NCI-H446 (cell line): ENCODE measurements at places on chromosomes 11 and 22.

DNA sequence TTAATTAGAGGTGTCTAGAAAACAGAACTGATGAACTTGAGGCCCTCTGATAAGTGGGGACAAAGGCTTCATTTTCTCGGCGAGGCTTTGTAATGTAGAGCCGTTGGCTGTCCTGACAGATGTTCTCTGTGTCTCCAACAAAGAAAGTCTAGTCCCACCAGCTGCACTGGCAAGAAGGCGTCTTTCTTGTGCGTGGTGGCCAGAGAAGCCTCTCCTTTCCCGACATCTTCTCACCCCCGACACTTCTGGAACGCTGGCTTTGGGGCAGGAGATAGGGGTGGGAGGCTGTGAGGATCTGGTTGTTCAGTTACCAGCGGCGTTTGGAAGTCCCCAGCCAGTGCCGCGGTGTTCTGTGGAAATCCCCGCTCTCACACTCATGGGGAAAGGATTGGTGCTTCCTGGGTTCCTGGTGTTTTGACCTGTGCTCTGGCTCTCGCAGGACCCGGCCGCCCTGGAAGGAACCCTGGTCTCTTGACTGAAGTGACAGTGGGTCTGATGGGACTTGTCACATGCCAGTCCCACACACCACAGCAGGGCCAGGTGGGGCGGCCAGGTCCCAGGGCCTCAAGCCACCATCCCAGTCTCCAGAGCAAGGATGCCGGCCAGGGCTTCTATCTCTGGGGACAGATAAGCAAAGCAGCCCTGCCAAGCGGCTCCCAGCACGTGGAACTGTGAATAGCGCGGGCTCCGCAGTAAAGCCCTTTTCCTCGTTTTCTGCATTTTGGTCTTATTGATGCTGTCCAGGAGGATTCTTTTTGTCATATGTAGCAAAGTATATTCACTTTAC lies 23.2 kb downstream of the FADS2 start:
- no peak for DNase-seq

DNA sequence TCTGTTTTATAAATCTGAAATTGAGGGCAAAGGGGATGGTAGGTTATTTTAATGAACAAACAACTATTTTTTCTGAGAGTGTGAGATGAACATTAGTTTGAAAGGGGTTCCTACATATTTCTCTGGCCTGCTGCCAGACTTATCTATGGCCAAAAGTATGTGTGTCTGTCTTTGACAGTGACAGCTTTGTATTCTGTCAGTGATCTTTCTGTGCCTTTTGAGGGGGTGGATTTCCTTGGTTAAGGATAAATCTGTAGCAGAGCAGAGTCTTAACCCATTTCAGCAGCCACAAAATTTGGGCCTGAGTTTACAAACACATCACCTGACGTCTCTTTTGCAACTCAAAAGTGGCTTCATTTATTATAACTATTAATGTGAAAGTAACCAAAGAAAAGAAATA lies 30.9 kb downstream of the ZFTA start:
- no peak for DNase-seq

- peak; percentile 4 for DNase-seq
These were observed 1.1 kb downstream of the MTMR2 start for GRCh38 chr11:95922536-95923438.

DNA sequence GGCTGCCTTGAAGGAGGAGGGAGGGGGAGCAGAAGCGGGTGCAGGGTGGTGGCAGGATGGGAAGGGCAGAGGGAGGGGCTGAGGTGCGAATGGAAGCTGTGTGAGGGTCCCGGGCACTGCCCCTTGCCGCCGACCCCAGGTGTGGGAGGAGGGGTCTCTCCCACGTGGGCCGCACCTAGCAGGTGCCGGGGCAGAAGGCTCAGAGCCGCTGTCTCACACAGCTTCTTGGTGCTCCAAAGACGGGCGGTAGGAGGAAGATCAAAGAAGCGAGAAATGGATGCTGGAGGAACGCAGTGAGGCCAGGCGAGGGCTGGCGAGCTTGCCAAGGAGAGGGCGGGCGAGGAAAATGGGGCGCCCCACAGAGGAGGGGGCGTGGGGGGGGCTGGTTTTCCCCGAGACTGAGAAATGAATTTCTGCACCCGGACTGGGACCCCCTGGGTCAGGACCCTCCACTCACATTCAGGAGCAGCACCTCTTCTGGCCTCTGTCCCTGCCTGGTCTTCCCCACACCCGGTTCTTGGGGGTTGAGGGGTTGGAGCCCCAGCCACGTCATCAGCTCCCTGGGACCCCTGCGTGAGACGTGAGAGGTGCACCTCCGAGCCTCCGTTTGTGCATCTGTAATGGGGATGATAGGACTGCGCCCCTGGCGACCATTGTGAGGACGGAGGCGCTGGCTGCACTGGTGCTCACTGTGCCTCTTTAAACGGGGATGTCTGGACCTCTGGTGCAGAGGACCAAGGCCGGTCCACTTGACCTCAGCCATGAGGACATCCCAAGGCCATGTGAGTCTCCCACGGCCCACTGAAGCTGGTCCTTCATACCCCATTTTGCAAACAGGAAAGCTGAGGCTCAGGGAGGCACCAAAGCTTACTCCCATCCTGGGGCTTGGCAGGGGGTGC lies 16.8 kb downstream of the LSP1 start:
- no peak for DNase-seq

- DNase-seq = peak; percentile 88
These were observed at the start of gene DDX6 for GRCh38 chr11:118791111-118791960. TSS of gene DDX6 (minus strand) at chr11:118791164. CDS start at chr11:118786251, 4,913 bp downstream.
